GM12892 (cell line): ENCODE measurements at places on chromosomes 6 and 20.
A peak's percentile ranks its signal among the peaks of the same experiment; 100 is the strongest.

DNA sequence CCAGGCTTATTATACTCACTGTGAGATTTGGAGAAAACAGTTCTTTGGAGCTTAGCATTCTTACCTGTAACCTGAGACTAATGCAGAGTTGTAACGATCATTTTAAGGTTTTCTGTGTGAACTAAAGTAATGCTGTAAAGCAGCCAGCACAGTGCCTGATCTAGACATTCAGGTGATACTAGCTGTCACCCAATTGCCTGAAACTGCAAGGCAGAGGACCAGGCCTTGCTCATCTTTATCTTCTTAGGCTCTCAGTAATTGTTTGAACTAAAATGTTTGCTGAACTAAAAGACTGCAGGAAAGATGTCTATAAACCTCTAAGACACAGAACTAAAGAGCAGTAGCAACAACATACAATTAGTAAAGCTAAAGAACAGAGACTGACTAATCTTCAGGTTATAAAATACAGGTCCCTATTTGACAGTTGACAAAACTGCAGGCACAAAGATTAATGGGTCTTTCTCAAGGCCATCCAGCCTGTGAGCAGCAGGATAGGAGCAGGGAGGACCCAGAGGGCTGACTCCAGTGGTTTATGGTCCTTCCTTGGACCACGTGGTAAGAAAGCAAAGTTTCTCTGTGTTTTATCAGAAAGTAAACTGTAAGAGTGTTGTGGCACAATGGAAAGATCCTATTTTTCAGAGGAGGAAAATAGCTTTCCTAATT is 31.4 kb downstream of the SMLR1 start:
- no peak for DNase-seq

DNA sequence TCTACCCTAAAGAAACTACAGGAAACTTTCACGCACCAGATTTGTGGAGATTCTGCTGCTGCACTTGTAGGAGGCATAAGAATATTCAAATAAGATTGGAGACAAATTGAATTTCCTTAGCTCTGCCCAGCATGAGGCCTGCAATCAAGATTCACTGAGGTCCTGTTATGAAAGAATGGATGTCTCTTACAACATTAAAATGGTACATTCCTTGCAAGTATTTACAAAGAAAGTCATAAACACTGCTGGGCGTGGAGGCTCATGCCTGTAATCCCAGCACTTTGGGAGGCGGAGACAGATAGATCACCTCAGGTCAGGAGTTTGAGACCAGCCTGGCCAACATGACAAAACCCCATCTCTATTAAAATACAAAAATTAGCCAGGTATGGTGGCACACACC is 74.0 kb upstream of the MAP3K4 start:
- DNase-seq = no peak

GRCh38 chr6:135936606-135937005 is 85.1 kb downstream of the PDE7B start:
- no peak for DNase-seq

- DNase-seq = no peak
Measured at GRCh38 chr20:8076306-8077136, 55.5 kb upstream of the PLCB1 start.

DNA sequence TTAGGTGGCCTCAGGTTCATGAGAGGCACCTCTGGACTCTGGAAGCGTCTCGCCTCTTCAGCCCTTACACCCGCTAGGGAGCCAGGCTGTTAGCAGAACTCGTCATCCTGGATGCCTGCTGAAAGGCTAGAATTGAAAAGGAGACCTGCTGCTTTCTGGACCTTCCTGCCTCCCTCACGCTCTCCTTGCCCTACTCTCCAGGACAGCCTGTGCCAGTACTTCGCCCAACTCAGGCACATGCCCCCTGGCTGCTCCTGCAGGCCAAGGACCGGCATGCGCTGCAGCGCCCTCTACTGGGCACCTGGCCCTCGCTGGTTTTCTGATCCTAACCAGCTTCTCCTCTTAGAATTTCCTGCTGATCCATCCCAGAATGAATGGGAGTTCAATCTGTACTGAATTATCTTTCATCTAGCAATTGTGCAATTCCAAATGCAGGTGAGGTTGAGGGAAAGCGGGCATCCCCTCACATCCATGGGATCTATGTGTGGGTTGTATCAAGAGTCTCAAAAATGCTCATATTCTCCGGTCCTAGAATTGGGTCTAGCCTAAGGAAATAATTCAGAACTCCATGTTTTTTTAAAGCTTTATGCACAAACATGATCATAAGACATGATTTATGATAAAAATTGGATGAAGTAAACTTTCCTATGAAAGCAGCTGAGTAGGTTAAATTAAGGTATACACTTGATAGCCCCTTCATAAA is 78.0 kb downstream of the PTPN1 start:
- DNase-seq = peak; percentile 81

DNA sequence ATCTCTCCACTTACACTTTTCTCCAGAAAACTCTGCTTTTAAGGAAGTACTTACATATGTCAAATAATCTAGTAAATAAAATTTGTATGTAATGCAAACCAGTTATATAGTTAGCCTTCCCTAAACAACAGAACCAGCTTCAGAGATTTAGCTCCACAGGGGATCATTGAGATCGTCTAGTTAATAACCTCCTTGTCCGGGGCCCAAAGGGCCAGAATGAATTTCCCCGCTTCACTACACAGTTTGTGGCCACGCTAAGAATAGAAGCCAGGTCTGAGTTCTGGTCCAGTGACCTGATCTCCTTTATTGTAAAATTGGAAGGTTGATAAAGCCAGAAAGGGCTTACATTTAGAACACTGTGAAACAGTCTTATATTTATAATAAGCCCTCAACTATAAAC is 245.2 kb downstream of the TPBG start:
- no peak for DNase-seq

DNA sequence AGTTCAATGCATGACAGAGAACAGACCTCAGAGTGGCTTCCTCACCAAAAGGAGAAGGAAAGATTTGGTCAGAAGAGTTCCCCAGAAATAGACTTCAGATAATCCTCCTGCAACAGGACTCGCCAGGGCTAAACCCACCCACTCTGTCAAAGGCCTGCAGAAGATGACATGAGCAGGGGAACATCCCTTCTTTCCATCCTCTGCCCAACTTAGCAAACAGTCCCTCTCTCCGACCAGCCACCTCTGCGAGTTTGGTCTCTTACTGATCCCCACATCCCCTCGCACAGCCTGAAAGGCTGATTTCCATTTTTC is 7.5 kb downstream of the NFATC2 start:
- DNase-seq = no peak

GRCh38 chr6:95244751-95245150 is 332.6 kb upstream of the MANEA start:
- DNase-seq = no peak

GRCh38 chr6:32154514-32155161 is 697 bp downstream of the PPT2 start:
- peak; percentile 80 for DNase-seq

DNA sequence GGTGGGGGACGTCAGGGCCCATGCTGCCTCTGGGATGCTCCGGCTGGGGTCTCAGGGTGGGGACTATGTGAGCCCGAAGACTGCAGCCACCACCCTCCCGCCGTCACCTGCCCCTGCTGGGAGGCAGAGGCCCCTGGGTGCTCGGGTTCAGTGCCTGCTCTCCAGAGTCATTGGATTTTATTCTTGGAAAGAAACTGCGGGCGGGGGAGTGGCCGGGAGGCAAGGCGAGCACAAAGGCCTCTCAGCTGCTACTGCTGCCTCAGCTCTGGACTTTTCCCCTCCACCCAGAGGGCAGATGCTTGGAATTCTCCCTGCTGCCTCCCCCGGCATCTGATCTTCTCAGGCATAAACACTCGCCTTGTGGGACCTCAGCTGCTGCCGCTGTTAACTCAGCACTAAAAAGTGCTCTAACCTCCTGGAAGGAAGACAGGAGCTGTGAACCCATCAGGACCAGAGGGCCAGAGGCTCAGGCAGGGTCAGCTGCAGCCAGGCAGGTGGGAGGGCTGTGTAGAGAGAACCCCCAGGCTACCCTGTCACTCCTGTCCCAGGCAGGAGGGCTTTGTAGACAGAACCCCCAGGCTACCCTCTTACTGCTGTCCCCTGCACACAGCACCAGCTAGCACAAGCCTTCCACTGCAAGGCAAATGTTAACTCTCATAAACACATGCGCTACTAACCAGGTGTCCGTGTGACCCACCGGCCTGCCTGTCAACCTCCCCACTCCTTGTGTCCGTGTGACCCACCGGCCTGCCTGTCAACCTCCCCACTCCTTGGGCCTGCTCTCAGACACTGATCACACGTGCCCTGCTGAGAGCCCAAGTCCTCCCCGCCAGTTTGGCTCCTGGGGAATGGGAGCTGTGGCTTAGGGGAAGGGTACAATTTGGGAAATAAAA is 9.4 kb upstream of the FRMD1 start:
- no peak for DNase-seq
